ENCODE measurements at places on chromosomes 16 and 17.

DNA sequence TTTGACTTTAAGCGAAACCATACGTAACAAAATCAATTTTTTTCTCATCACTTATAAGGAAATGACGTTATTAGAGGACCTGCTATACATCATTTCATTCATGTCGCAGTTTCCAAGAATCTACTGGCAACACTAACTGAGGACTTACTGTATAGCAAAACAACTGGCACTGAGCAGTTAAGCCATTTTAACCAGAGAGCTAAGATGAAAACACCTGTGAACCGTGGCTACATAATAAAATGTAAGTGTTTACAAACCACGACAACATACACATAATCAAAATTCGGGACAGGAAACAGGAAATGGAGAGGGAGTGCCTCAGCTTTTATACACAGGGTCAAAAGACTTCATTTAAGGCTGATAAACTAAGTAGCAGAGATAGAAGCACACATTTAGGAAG, 29.5 kb downstream of the METTL16 start:
- no peaks in the 10 kb centered on the region for H3K27me3 ChIP-seq
- DNase-seq, result no peak
- no peak overlapping the region for H3K27ac ChIP-seq
- no peaks in the 10 kb centered on the region for H3K36me3 ChIP-seq

GRCh38 chr16:24168856-24169255, 87.3 kb upstream of the CACNG3 start:
- no peaks in the 10 kb centered on the region for H3K4me1 ChIP-seq
- H3K27me3 ChIP-seq, result no peaks in the 10 kb centered on the region
- no peak for DNase-seq
- H3K36me3 ChIP-seq, result no peaks in the 10 kb centered on the region

DNA sequence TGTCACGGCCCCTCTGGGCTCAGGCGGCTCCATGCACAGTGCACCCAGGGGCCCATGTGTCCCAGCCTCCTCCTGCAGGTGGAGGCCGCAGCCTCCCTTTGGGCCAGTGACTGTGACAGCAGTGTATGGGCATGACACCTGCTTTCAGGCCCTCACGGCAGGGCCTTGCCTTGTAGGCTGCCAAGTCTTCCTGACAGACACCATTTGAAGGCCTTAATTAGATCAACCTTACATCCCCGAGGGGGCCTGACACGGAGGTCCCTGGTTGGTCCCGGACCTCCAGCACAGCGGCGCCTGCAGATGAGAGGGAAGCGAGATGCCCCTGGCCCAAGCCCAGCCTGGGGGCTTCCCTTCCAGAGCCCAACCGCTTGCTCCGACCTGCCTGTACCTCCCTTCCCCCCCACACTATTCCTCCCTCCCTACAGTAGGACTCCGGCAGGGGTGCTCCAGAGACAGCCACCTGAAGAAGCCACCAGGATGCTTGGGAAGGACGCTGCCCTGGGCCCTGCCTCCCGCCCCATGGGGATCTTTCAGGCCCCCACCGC, 31.9 kb downstream of the BAIAP2 start:
- H3K27me3 ChIP-seq, result no peaks in the 10 kb centered on the region
- no peaks in the 10 kb centered on the region for H3K36me3 ChIP-seq
- no peak for DNase-seq
- H3K27ac ChIP-seq, result no peak overlapping the region

- H3K27me3 ChIP-seq, result no peaks in the 10 kb centered on the region
- H3K36me3 ChIP-seq, result no peaks in the 10 kb centered on the region
- H3K4me3 ChIP-seq, result no peak overlapping the region
- no peak for DNase-seq
Measured at GRCh38 chr16:9154567-9155410, 63.3 kb downstream of the HAPSTR1 start.

- no peak overlapping the region for H3K4me3 ChIP-seq
- no peaks in the 10 kb centered on the region for H3K36me3 ChIP-seq
- H3K4me1 ChIP-seq, result no peaks in the 10 kb centered on the region
- no peak overlapping the region for H3K27ac ChIP-seq
Measured at GRCh38 chr17:65953316-65954147, 238.4 kb downstream of the CEP112 start.

DNA sequence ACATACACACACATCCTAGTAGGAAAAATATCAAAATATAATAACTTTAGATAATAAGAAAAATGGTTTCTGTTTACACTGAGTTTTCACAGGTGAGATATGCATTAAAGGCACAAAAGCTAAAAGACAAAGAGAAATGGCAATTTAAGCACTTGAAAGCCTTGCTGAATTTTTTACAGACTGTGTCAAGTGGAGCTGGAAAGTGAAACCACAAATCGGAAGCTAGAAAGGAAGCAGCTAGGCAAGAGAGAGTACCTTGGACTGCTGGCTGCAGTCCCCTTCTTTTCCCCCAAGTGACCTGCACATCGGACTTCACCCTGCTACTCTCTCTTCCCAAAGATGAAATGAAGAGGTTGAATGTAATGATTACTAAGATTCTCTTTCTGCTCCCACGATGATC, 135.1 kb downstream of the CDH13 start:
- H3K27me3 ChIP-seq, result no peaks in the 10 kb centered on the region
- no peak overlapping the region for H3K27ac ChIP-seq
- no peaks in the 10 kb centered on the region for H3K36me3 ChIP-seq
- H3K4me3 ChIP-seq, result peak overlapping the region; percentile 21

DNA sequence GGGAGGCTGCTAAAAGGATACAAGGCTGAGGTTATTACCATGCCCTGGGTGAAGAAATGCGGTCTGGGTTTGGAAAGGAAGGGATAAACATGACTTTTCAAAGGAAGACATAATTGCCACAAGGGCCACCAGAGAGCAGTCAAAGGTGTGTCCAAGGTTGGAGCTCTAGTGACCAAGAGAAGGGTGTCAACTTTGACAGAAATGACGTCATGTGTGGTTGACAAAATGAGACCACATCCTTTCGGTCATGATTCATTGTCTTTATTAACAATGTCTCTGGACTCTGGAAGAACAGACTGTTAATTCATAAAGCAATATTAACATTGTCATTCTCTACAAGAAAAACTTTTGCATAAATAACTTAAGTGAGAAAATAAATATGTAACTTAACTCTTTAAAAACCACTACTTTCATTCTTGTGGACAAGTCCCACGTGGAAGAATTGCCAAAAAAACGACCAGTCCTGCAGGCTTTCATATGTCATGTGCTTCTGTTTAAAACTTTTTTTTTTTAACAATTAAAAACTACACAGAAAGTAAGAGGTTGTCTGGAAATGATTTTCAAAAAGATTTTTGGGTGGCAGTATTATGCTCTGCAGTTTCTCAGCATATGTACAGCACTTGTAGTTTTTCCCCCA, 5.0 kb downstream of the SOST start:
- no peak overlapping the region for H3K4me3 ChIP-seq
- no peaks in the 10 kb centered on the region for H3K36me3 ChIP-seq
- no peaks in the 10 kb centered on the region for H3K27me3 ChIP-seq
- DNase-seq, result no peak
- no peak overlapping the region for H3K27ac ChIP-seq

GRCh38 chr16:3444032-3444388, 530 bp downstream of the NAA60 start:
- H3K4me3 ChIP-seq, result peak overlapping the region; percentile 45
- no peaks in the 10 kb centered on the region for H3K27me3 ChIP-seq
- no peak for DNase-seq
- no peaks in the 10 kb centered on the region for H3K4me1 ChIP-seq
- peak overlapping the region; percentile 3 for H3K27ac ChIP-seq
- H3K36me3 ChIP-seq, result no peaks in the 10 kb centered on the region

DNA sequence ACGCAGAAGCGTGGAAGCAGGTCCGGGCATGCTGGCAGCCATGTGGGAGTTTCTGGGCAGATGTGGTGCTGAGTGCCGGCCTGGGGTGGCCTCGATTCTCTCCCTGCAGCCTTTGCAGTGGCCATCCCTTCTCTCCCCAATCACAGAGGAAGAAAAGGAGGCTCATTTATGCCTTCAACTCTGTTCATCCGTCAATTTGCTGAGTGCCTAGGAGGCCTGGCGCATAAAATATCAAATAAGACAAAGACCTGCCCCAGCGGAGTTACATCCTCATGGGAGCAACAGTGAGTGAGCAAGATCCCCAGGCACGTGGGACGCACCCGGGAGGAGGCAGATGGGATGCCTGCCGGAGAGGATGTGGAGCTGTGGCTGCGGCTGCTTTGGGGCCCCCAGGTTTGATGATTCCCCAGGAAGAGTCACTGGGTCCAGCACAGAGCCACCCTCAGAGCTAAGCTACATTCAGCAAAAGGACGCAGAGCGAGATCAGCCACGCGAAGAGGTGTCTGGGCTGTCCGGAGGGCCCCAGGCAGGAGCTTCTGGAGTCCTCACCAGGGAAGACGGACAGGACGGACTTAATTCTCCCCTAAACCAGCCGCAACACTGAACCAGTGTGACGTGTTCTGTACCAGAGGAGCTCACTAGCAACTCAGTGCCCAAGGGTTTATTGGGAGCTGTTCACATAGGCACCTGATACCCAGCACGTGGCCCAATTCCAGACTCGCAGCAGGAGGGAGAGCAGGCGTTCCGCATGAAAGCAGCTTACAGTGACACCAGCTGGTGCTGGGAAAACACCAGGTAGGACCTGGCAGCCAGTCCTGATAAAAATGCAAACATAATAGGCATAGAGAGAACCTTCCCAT, 11.3 kb downstream of the CA5A start:
- H3K4me3 ChIP-seq, result no peak overlapping the region
- no peaks in the 10 kb centered on the region for H3K4me1 ChIP-seq
- no peak for DNase-seq
- H3K27ac ChIP-seq, result no peak overlapping the region
- no peaks in the 10 kb centered on the region for H3K36me3 ChIP-seq
- peaks cover 12% of the 10 kb centered on the region for H3K27me3 ChIP-seq

- H3K27me3 ChIP-seq, result no peaks in the 10 kb centered on the region
- peak within 1 kb of the TSS; percentile 72 for H3K4me3 ChIP-seq
- H3K27ac ChIP-seq, result peak within 1 kb of the TSS; percentile 75
- peaks cover 24% of the 10 kb centered on the region for H3K36me3 ChIP-seq
Measured at GRCh38 chr16:88803264-88803987, at the start of gene CDT1. CDT1 (plus strand) TSS chr16:88803789; CDS start chr16:88803832, 43 bp downstream.

DNA sequence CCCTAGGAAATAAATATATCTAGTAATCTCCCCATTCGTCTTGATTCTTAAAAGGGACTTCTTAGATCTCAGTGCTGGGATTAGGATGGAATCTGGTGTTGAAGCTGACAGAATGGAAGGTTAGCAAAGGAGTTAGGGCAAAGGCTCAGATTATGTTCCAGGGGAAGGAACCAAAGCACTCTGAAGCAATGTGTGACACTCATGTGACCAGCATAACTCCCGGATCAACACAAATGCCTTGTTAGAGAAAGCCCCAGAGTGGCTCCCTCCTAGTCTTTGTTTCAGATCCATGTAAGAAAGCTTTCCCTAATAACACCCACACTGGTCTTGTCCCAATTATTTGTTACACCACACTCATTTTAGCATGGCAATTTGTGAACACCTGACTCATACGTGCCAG, 62.6 kb upstream of the ERN1 start:
- H3K4me3 ChIP-seq, result no peak overlapping the region
- no peak overlapping the region for H3K27ac ChIP-seq
- DNase-seq, result no peak
- no peaks in the 10 kb centered on the region for H3K4me1 ChIP-seq

DNA sequence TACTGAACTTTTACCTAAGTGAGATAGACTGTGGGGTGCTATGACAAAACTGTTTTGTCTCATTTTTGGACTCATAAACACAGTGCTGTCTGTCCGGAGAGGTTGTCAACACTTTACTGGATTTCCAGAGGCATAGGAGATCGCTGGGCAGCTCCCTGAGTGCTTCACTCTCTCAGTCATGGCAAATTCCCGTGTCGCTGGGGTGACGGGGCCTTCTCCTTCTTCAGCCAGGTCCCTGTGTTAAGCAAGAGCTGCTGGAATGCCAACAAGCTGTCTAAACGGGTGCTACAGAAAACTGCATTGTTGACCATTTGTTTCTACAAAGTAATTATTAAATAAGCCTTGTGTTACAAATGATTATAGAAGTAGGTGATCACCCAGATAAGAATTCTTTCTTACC, 141.6 kb downstream of the DNAH9 start:
- no peak overlapping the region for H3K27ac ChIP-seq
- no peaks in the 10 kb centered on the region for H3K4me1 ChIP-seq
- no peaks in the 10 kb centered on the region for H3K36me3 ChIP-seq
- H3K27me3 ChIP-seq, result no peaks in the 10 kb centered on the region

DNA sequence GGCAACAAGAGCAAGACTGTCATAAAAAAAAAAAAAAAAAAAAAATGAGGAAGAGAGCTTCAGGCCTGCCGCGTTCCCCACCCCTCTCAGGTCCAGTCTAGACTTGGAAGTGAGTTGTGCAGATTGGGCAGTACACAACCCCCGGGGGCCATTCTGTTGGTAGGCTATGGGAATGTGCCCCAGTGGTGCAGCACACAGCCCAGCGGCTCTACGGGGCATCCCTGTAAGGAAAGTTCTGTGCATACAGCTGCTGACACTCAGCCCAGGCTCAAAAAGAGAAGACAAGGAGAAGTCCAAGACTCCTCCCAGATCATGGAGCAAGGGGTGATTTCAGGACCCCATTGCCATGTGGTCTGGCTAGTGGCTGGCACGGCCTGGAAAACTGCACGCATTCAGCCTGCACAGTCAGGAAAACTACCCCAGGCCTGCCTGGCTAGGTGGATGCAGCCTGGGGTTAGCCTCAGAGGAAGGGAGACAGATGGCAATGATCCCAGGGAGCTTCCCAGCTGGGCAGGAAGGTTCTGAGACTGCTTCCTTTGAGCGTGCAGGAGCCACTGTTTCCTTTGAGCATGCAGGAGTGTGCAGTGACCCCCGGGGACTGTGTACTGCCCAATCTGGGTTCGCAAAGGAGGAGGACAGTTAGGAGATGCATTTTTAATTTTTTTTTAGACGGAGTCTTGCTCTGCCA, 44.8 kb downstream of the PECAM1 start:
- no peak overlapping the region for H3K27ac ChIP-seq
- H3K4me1 ChIP-seq, result no peaks in the 10 kb centered on the region
- H3K36me3 ChIP-seq, result no peaks in the 10 kb centered on the region
- no peaks in the 10 kb centered on the region for H3K27me3 ChIP-seq
- no peak overlapping the region for H3K4me3 ChIP-seq
- no peak for DNase-seq

DNA sequence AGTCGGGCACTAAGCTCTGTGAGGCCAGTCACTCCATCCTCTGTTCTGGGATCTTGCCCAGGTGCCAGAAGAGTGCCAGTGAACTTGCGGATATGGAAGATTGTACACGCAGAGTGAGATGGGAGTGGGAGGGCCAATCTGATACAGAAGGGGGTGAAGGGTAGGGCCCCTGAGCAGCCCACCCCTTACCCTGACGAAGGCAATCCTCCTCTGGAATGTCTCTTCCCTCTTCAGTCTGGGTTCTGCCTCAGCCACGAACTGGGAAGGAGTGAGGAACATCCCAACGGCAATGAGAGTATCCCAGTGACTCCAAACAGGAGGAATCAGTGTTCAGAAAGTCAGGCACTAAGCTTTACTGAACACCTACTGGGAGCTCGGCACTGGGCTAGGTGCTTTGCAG, 11.9 kb upstream of the PIK3R6 start:
- H3K27me3 ChIP-seq, result no peaks in the 10 kb centered on the region
- H3K4me3 ChIP-seq, result no peak overlapping the region
- no peak for DNase-seq
- no peak overlapping the region for H3K27ac ChIP-seq
- no peaks in the 10 kb centered on the region for H3K4me1 ChIP-seq

- H3K4me3 ChIP-seq, result no peak overlapping the region
- H3K27ac ChIP-seq, result no peak overlapping the region
- H3K36me3 ChIP-seq, result peaks cover 9% of the 10 kb centered on the region
Measured at GRCh38 chr16:88582912-88583575, 12.8 kb downstream of the ZC3H18 start.

GRCh38 chr16:1013593-1013900, 32.0 kb downstream of the SOX8 start:
- no peak for DNase-seq
- H3K36me3 ChIP-seq, result no peaks in the 10 kb centered on the region
- no peaks in the 10 kb centered on the region for H3K27me3 ChIP-seq
- H3K4me3 ChIP-seq, result no peak overlapping the region
- no peak overlapping the region for H3K27ac ChIP-seq
